ENCODE measurements at places on chromosomes 1 and 21. TPM values are rescaled to one million over a fixed set of nuclear protein-coding genes. Genes with fewer than 3 reads are reported as not detected.

DNA sequence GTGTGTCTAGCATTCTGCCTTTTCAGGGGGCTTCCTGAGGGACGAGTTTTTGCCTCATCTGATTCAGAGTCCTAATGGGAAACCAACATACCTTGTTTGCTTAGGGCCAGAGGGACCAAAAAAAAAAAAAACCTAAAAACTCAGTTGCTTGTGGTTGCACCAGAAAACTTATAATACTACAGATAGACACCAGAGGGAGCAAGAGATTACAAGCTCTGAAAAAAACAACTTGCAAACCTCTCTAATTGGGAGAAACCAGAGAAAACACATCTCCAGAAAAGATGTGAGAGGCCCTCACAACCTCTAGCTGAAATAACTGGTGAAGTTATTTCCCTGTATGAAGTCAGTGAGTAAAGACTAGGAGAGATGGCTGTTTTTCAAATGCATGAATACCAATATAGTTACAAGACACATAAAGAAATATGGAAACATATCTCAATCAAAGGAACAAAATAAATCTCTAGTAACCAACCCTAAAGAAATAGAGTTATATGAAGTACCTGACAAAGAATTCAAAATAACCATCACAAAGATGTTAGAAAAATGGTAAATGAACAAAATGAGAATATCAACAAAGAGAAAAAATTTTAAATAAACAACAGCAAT lies 233.7 kb upstream of the NFIA start:
- H3K27ac ChIP-seq, result no peak overlapping the region
- no peak overlapping the region for H3K4me3 ChIP-seq
- no peaks in the 10 kb centered on the region for H3K36me3 ChIP-seq

DNA sequence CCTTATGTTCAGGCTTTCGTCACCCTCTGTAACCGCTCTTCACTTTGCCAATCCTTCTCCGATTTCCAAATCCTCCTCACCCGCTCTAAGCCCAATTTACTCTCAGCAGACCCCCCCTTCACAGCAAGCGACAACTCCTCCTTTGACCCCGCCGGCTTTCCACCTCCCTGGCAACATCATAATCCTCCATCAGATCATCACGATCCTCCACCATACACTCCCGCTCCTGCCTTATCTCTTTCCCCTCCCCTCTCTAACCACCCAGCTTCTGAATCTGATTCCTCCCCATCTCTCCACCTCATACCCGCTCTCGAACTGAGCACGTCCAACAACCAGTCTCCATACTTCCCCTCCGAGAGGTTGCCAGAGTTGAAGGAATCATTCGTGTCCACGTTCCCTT lies 7.5 kb upstream of the EVA1B start:
- H3K4me1 ChIP-seq, result peaks cover 10% of the 10 kb centered on the region
- no peak for DNase-seq
- no peaks in the 10 kb centered on the region for H3K27me3 ChIP-seq
- no peak overlapping the region for H3K4me3 ChIP-seq
- no peaks in the 10 kb centered on the region for H3K36me3 ChIP-seq

The DMRTA2 gene
- not detected for polyA plus RNA-seq

DNA sequence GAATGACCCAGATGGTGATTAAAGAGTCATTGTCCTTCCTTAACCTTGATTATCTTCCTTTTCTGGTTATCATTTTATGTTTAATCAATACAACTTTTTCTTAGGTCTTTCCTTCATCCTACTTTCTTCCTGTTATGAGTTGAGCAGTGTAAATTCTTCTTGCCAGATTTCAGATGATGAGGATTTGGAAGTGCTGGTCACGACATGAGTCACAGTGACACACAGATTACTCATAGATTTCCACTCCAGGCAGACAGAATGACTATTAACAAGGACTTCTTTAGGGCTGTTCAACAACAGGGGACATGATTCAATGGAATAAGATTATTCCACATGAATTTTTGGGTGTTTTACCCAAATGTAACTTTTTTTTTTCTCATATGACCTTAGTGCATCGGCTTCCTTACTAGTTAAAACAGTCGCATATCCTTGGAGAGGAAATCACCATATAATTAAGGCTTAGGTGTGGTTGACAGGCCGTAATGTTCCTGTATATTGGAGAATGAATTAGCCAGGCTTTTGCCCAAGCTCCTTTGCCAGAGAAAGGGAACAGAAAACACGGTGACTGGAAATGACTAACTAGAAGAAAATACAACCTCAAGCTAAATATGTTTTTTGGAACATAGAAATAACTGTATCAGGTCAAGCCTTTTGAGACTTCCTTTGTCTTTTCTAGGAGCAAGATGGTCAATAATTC lies 44.2 kb downstream of the PRRX1 start:
- peak; percentile 87 for DNase-seq
- no peaks in the 10 kb centered on the region for H3K36me3 ChIP-seq
- no peak overlapping the region for H3K4me3 ChIP-seq
- H3K27ac ChIP-seq, result no peak overlapping the region
- no peaks in the 10 kb centered on the region for H3K27me3 ChIP-seq
- H3K4me1 ChIP-seq, result no peaks in the 10 kb centered on the region

- DNase-seq, result no peak
- H3K4me3 ChIP-seq, result no peak overlapping the region
- H3K36me3 ChIP-seq, result no peaks in the 10 kb centered on the region
- no peak overlapping the region for H3K27ac ChIP-seq
These were observed 13.7 kb upstream of the LBR start for GRCh38 chr1:225441314-225442122.

The ANKRD45 gene
- polyA plus RNA-seq, result 2.3 TPM

GRCh38 chr1:205604059-205604458 lies 27.8 kb downstream of the ELK4 start:
- no peak overlapping the region for H3K27ac ChIP-seq
- H3K36me3 ChIP-seq, result no peaks in the 10 kb centered on the region
- no peak overlapping the region for H3K4me3 ChIP-seq
- H3K27me3 ChIP-seq, result no peaks in the 10 kb centered on the region

The SLC30A2 gene
- polyA plus RNA-seq, result 0.16 TPM

The PLCH2 gene
- polyA plus RNA-seq, result 0.44 TPM

DNA sequence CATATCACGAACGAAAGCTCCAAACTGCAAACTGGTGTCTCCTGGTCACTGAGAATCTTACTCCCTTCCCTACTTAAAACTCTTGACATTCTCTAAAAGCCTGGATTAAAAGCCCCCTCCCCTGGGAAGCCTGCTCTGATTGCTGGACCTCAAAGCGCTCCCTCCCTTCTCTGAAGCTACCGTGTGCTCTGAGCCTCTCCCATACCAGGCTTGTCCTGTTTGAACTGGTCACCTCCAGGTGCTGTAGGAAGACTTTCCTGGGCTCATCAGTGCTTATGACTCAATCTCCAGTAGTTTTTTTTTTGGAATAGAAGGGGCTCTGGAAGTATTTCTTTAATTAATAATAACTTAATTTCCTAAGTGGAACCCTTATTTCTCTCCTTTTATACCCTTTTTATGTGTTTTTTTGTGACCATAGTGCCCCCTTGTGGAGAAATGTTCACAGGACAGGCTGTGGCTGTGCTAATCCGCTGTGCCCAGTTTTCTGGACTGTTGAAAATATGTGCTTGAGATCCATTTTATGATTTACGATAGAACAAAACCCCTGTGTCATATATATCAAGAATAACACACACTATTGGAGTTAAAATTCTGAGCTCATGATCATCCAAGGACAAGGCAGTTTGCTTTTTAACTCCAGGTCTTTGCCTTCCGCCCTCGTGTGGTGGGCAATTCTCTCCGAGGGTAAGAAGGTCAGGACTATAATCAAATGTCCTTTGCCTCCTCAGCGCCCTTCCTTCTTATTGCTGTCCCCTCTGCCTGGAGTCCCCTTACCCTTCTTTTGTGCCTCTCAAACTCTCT lies 16.9 kb downstream of the MTARC1 start:
- H3K36me3 ChIP-seq, result no peaks in the 10 kb centered on the region
- no peak overlapping the region for H3K27ac ChIP-seq
- no peaks in the 10 kb centered on the region for H3K27me3 ChIP-seq
- DNase-seq, result no peak
- H3K4me3 ChIP-seq, result no peak overlapping the region
- H3K4me1 ChIP-seq, result no peaks in the 10 kb centered on the region
